ENCODE measurements at places on chromosomes 5 and 9.
A peak's percentile ranks its signal among the peaks of the same experiment; 100 is the strongest.

DNA sequence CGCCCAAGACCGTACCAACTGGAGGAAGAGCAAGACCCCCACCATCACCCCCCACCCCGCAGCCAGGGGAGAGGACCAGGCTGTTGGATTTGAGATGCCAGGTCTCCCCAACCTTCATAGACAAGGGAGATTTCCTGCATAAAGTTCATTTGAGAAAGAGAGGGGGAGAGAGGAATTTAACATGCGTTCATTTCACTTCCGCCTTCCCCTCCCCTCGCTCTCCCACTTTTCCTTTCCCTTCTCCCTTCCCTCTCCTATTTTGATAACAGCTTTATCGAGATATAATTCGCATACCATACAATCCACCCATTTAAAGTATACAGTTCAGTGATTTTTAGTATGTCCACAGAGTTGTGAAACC is 4.2 kb upstream of the NKX2-5 start:
- DNase-seq: no peak

- peak; percentile 24 for DNase-seq
Observed at GRCh38 chr5:31186672-31187267, 6.7 kb upstream of the CDH6 start.

GRCh38 chr5:36523926-36524325 is 82.5 kb upstream of the SLC1A3 start:
- no peak for DNase-seq

- DNase-seq: no peak
Observed at GRCh38 chr5:34886392-34887119, 28.7 kb downstream of the RAD1 start.

DNA sequence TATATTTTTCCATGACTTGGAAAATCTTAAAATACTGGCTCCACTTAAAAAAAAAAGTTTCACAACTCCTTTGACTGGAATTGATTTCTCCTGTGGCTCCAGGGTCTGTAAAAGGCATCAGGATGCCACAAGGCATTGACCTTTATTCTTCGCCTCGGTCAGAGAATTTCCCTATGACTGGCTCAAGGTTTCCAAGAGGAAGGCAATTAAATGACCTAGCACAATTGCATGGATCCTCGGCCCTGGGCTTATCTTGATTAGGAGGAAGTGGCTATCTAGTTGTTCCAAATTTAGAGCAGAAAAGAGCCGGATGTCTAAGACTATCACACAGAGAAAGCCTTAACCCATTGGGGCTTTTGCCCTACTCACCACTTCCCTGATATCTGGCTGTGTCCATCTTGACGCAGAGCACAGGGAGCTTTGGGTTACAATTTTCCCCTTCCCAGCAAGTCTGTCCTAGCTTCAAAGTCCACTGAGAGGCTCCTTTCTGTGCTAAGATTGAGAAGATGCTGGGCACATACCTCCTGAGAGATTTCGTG is 56.9 kb upstream of the COL15A1 start:
- no peak for DNase-seq

GRCh38 chr9:96777426-96777864 is 442 bp downstream of the ZNF510 start:
- peak; percentile 3 for DNase-seq

DNA sequence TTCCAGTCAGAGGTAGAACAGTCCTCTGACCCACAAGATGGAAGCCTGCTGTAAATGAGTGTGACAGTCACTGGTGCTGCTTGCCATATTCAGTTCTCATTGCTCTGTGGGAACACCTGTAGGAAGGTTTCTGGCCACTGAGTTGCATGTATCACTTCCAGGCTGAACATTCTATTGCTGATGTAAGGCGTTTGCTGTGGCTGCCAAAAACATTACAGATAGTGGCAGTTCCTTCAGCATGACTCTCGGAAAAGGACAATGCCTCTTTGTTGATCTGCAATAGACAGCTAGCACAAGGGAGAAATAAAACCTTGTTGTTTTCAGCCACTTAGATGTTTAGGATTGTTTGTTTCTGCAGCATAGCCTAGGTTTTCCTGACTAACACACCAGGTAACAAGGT is 217.2 kb downstream of the AGTPBP1 start:
- no peak for DNase-seq

DNA sequence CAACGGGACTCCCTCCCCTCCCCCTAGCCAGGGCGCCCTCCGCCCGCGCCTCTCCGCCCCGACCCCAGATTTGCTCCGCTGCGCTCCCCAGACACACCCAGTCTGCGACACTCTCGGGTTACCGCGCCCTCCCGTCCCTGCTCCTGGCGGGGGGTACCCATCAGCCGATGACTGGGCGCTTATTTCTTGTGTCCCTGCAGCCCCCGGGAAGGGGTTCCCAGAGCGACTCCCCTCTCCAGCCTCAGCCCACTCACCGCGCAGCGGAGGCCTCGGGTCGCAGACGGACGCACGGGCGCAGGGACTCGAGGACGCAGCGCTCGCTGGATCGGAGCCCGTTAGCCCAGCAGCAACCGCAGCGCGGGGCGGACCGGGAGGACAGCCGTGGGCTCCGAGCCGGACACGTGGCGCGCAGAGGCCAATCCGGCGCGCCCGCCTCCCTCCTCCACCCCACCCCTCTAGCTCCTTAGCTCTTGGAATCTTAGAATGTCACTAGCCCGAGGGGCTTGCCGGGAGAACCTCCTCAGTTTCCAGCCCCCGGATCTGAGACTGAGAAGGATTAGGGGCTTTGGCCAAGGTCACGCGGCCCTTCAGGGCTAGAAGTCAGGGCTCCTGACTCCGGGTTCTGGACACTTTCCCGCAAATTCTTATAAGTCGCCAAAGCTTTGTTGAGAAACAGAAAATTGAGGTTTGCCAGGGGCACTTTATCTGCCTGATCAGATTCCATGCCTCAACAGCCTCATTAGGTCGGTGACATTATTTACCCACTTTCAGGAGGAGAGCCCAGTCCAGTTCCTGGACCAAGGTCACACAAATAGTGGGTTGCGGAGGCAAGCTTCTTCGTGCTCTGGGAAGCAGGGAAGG is at the start of gene ANXA6:
TSS of gene ANXA6 (minus strand) at position 354 of the 861 bp plus-strand sequence. CDS start 9,878 bp downstream, outside the sequence.
- peak; percentile 62 for DNase-seq

DNA sequence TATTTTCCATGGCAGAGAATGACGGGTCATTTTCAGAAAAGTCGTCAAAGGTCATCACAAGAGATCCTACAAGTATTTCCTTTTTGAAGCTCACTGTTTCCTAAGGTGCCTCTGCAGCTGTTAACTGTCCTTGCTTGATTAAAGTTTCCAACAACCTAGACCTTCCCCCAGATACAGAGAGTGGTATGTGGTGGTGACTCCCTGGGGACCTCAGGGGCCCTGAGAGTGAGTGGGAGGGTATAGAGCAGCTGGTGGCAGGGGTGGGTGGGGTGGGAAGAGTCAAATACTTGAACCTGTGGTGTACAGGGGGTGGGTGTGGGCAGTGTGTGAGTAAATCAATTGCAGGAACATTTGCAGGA is 1.6 kb upstream of the CD72 start:
- DNase-seq: no peak

DNA sequence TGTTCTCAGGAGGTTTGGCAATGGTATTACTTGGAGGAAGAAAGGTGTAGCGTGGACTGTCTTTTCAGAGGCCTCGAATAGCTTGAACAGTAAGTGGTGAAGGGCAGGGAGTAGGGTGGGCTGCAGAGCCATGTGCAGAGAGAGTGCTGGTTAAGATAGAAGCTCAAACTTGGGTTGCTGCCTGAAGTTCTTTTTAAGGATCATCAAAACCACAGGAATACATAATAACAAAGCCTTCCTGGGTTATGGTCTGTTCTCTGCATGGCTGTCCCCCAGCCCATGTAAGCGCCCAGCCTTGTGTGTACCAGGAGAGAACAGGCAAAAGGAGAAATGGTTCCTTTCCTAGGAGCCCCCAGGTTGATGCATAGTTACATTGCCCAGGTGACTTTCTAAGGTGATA is 43.9 kb downstream of the RCL1 start:
- peak; percentile 34 for DNase-seq

GRCh38 chr9:68843239-68843638 is 138.2 kb downstream of the PIP5K1B start:
- no peak for DNase-seq

- no peak for DNase-seq
Observed at GRCh38 chr5:23655674-23656073, 148.3 kb downstream of the PRDM9 start.

DNA sequence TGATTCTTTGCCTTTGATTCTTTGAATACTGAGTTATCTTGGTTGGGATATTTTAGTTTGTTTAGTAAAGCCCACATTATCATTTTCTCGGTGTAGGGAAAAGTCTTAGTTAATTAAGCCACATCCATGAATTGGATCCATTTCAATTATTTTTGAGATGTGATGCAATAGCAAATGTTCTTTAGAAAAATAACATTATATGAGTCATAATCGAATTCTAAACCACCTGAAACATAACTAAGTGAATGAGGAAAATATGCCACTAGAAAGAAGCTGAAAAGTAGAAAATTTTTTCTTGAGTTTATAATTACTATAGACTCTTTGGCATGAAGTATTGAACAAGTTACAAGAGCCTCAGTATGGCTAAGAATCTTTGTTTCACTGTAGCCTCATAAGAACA is 17.5 kb upstream of the CCDC192 start:
- peak; percentile 24 for DNase-seq

GRCh38 chr9:112332977-112333638 is at the start of gene PTBP3:
Gene PTBP3 (minus strand): TSS chr9:112333619. CDS start chr9:112297865, 35,754 bp downstream.
- DNase-seq: peak; percentile 55

DNA sequence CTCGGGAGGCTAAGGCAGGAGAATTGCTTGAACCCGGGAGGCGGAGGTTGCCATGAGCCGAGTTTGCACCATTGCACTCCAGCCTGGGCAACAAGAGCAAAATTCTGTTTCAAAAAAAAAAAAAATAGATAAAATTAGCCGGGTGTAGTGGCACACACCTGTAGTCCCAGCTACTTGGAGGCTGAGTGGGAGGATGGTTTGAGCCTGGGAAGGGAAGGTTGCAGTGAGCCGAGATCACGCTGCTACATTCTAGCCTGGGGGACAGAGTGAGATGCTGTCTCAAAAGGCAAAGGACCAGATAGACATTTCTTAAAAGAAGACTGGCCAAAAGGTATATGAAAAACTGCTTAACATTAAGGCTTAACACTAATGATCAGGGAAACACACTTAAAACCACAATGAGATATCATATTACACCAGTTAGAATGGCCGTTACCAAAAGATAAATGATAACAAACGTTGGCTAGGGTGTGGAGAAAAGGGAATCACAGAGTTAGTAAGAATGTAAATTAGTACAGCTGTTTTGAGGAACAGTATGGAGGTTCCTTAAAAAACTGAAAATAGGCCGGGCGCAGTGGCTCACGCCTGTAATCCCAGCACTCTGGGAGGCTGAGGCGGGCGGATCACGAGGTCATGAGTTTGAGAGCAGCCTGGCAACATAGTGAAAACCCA is 10.1 kb upstream of the MARVELD2 start:
- DNase-seq: no peak

DNA sequence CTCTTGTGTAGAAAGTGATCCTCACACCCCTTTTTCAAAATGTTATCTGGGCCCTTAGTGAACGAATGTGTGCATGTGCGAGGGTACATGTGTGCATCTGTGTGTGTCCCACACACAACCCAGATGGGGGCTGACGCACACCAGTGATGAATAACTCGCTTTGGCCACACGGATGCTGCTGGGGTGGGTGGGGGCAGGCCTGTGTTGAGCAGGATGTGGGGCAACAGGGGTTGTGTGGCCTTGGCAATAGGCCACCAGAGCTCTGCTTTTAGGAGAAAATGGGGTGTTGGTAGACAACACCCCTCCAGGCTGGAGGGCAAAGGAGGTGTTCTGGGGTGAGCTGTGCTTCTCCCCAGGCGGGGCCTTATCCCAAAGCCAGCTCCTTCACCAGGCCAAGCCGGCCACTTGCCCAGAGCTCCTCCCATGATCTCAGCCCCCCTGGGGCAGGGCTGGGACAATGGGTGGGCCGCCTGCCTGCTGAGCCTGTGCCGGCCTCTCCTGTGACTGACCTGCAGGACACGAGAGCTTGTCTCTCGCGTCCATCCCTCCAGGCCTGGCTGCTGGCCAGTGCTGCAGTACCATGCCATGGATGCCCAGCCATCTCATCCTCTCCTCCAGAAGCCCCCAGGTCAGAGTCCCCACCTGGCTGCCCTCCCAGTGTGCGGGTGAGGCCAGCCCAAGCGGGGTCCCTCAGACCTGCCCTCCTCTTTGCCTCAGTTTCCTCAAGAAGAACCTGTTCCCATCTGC is 1.7 kb downstream of the DBN1 start:
- DNase-seq: no peak

GRCh38 chr5:39104221-39104620 is 30.0 kb upstream of the RICTOR start:
- no peak for DNase-seq

DNA sequence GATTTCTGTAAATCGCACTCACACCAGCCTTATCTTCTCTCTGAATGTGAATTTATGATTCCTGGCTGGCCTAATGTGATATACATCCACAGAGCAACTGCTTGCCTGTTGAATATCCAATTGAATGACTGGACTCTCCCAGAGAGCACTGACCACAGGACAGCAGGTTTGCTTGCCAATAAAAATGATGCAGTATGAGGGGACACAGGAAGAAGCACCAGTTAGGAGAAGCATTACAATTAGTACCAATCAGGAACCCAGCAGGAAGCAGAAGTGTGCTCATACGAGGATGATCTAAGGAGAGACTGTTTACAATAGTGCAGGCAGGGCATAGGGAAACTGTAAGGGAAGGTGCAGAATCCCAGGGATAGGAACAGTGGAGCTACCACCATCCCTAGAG is 127.2 kb upstream of the ZNF366 start:
- DNase-seq: peak; percentile 24

- DNase-seq: no peak
Observed at GRCh38 chr9:99851500-99851822, 29.8 kb downstream of the NR4A3 start.

DNA sequence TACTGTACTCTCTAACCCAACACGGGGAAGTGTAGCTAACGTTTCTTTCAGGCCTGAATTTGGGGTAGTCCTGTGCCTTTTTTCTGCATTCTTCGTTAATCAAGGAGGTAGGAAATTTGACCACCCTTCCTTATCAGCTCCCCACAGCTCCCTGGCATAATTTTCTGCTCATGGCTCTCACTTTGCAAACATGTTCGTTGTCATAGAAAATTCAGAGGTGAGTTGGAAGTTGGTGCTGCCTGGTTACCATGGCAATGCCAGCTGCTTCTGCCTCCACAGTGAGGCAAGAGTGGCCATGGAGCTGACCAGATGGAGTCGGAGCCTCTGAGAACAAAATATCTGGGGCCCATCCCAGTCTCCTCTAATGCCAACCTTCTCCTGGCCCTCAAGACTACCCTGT is 116.6 kb upstream of the BOD1 start:
- DNase-seq: no peak

- no peak for DNase-seq
Observed at GRCh38 chr5:10109299-10109698, 140.4 kb downstream of the ATPSCKMT start.

DNA sequence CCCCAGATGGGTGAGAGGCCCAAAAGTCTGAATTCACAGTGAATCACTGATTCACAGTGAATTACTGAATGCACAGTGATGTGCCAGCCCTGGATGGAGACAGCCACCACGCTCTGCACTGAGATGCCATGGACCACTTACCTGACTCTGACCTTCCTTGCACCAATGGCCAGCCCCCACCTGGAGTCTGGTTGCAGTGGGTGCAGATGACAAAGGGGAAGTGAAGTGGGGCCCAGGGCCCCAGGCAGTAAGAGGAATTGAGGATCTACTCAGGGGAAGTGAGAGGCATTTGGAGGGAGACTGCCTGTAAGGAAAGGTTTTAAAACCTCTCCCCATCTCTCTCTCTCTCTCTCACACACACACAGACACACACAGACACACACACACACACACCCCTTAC is 412.1 kb downstream of the CYLC2 start:
- DNase-seq: no peak
